ENCODE measurements at places on chromosomes 7 and 10.

DNA sequence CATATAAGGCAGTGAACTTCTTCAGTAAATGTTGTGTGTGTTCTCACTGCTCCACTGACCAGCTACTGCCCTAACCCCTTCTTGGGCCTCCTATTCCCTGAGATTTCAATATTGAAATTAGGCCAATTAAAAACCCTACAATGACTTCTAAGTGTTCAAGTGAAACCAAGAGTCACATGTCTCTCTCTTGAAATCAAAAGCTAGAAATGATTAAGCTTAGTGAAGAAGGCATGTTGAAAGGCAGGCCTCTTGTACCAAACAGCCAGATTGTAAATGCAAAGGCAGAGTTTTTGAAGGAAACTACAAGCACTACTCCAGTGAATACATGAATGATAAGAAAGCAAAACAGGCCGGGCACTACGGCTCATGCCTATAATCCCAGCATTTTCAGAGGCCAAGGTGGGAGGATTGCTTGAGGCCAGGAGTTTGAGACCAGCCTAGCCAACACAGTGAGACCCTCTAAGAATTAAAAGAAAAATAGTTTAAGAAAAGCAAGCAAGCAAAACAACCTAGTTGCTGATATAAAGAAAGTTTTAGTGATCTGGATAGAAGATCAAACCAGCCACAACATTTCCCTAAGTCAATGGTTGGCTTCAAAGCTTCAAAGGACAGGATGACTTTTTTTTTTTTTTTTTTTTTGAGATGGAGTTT, 22.3 kb downstream of the BRAF start:
- no peak for DNase-seq

- DNase-seq, result no peak
Measured at GRCh38 chr10:4902571-4903011, 60.6 kb upstream of the AKR1C1 start.

- DNase-seq, result no peak
Measured at GRCh38 chr10:125009661-125010161, 67.8 kb downstream of the ZRANB1 start.

DNA sequence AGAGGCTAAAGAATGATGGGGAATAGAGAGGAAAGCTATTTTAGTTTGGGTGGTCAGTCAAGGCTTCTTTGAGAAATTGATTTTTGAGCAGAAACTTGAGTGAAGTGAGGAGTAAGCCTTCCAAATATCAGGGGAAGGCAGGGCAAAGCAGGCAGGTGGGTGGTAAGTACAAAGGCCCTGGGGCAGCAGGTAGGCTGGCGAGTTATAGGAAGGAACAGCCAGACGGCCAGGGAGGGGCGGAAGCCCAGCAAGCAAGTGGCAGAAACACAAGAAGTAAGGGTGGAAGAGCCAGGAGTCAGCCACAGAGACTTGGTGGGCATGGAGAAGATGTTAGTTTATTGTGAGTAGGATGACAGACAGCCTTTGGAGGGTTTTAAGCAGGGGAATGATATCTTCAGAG, 34.9 kb downstream of the VWA2 start:
- DNase-seq, result no peak

- DNase-seq, result no peak
Measured at GRCh38 chr10:60189861-60190475, 199.7 kb downstream of the ANK3 start.

DNA sequence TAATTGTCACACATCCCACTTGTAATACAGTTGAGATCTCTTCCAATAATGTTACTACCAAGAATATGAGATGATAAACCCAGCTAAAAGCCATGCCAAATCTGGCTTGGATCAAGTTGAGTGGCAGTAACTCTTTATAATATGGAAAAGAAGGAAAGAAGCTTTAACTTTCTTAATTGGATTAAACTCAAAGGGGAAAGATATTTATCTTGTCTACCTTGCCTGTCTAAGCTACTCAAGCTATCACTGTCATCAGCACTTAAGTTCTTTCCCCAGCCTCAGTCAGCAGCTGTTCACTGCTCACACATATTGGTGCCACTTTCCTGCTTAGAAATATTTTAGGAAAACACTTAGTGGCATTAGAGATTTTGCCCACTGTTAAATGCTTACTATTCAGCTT, 350.7 kb downstream of the IPMK start:
- DNase-seq, result no peak

DNA sequence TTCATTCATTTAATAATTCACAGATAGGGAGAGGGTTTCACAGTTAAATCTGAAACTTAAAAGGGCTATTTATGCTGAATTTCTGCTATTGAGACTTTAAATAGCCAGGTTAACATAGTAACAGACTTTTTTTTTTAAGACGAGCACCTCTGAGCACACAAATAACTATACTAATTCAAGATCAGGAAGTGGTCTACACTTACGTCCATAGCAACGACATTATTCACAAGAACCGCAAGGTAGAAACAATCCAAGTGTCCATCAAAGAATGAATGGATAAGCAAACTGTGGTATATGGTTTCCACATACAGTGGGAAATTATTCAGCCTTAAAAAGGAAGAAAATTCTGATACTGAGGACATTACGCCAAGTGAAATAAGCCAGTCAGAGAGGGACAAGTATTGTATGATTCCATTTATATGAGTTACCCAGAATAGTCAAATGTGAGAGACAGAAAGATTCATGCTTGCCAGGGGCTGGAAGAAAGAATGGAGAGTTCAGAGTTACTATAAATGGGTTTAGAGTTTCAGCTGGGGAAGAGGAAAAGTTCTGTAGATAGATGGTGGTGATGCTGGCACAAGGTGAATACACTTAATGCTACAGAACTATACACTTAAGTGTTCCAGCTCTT, 140.3 kb upstream of the LAMB4 start:
- no peak for DNase-seq

GRCh38 chr7:17681965-17682364, 258.3 kb downstream of the SNX13 start:
- no peak for DNase-seq

DNA sequence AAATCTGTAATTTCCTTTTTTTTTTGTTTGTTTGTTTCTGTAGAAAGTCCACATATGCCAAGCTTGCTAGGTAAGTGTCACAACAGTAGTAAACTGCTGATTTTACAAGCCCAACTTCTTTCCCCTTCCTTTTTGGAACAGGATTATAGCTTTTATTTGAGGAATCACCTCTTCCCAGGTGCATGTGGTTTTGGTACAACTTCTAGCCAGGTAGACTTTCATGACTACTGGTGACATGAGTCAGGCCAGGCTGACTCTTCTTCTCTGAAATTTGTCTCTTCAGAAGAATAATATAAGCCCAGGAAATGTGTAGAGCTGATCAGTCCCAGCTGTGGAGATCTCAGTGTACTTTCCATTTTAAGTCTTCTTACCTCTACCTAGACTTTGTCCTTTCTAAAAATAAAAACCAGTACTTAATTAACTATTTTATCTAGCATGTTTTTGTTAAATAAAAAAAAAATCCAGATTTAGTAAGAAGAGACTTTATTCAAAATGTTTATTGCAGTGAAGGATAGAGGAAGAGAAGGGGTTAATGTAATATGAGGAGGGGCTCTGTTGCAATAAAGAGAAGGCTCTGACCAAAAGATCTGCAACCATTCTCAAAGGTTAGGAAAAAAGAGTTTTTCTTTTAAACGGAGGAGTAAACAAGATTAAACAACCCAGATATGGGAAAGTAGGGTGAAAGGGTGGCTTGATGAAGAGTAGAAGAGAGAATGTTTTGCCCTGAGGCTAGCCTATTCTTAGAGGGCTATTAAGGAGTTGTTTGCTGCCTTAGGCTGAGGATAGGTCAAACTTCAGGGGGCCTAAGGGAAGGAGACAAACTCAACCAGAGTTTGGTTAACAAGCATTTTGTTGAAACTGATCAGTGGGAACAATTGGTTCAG, 664.2 kb downstream of the SORCS1 start:
- no peak for DNase-seq

- DNase-seq, result no peak
Measured at GRCh38 chr7:26437003-26437532, 145.4 kb downstream of the SNX10 start.

DNA sequence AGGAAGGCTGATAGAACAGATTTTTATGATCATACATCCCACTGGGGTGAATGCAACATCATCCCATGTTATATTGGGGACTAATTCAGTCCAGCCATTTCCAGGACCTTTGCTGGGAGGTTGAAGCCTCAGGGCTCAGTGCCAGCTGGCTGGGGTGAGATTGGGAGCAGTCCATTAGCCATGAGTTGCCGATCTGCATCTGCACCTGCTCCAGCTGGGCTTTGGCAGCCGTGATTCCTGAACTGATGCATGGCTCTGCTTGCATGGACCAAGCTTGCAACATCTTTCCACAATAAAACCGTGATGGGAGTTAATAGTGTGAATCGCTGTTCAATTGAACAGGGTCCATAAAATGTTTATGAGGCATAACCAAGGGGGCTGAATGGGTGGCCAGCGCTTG, 346.9 kb downstream of the TYW1 start:
- DNase-seq, result no peak

GRCh38 chr10:123761038-123761428, 94.9 kb downstream of the GPR26 start:
- no peak for DNase-seq

DNA sequence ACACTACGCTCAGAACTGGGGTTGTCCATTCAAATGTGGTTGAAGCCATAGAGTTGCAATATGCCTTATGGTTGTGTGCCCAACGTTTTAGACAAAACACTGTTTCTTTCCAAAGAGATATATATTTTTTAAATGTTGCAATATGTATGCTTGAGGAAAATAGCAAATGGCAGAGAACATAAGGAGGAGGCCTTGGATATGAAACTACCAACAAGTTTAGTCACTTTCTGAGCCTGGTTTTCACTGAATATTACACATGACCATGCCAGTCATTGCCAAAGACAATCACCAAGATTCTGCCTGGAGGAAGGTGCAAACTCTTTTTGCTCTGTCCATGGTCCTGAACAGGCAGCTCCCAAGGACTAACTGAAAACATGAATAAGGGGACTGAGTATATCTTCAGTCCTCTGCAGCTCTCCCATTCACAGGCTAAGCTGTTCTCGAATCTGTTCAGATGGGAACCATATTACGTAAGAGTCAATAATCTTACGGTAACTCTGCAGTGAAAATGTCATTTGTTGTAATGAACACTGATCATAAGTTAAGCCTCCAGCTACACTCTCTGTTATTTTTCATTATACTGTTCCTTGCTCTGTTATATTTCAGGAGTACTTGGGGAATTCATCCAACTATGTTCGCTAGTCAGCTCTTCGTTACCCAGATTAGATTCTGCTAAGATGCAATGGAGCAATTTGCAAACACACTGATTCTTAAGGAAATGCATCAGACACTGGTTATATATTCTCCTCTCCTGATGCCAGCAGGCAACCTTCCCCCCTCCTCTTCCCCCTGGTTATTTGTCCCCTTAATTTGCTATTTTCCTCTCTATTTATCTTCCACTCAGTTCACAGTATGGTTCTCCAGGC, 90.7 kb upstream of the C1QL3 start:
- peak; percentile 56 for DNase-seq

GRCh38 chr10:615583-616152, 73.8 kb downstream of the DIP2C start:
- DNase-seq, result no peak

DNA sequence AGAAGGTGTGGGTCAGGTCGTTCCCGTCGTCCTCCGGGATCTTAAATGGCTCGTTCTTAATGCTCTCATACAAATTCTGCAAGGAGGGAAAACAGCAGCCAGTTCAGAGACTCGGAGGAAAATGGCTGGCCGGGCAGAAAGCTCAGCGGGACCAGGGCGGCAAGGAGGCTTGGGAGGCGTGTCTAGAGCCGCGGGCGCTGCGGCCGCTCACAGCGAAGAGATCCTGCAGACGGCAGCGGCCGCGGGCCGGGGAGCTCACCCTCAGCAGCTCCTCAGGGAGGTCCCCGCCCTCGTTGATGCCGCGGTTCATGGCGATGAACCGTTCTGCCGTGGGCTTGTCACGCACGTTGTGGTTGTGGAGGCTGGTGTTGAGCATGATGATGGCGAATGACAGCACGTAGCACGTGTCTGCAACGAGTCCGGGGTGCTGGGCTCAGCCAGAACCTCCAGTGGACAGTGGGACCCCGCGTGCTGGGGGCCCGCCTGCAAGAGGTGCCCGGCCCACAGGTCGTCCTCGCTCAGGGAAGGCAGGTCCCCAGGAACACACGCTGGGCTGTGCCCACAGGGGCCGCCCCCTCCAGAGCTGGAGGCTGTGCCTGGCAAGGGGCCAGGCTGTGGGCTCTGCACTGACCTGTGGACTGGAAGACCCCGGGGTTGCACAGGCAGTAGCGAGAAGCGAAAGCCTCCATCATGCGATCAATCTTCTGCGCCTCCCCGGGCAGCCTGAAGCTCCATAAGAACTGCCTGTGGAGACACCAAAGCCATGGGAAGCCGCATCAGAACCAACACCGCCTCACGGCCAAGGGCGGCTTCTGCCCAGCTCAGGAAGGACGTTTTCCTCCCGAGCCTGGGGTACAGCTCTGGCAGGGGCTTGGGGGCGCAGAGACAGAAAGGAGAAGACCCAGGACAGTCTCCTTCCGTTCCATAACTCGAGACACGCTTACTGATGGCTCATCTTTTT, 101.6 kb downstream of the CYTH3 start:
- no peak for DNase-seq

DNA sequence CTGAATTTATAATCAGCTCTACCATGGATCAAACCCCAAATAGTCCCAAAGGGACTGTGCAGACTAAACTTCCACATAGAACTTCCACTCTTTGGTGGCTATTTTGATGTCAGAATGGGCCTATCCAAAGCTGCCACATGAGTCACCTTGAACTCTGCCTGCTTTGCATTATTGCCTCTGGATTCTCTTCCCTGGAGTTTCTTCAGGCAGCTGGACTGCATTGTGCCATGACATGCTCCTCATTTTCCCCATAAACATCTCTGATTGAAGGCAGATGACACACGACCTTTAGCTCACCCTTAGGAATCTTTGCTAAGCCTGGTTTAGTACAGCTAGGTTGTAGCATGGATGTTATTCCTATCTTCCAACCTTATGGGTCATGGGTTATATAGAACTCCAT, 251.7 kb downstream of the FZD1 start:
- DNase-seq, result no peak

GRCh38 chr7:92694211-92694610, 104.0 kb upstream of the FAM133B start:
- DNase-seq, result no peak

DNA sequence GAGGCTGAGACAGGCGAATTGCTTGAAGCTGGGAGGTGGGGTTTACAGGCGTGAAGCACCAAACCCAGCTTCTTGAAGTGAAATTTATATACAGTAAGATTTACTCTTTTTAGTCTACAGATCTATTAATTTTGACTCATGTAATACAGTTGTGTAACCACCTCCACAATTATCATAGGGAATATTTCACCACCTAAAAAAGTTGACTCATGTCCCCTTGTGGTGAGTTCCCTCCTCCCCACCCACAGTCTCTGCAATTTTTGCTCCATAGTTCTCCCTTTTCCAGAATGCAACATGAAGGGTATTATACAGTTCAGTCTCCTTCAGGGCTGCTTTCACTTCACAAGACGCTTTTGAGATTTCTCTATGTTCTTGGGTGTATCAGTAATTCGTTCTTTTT, 156.8 kb downstream of the FAM107B start:
- no peak for DNase-seq

DNA sequence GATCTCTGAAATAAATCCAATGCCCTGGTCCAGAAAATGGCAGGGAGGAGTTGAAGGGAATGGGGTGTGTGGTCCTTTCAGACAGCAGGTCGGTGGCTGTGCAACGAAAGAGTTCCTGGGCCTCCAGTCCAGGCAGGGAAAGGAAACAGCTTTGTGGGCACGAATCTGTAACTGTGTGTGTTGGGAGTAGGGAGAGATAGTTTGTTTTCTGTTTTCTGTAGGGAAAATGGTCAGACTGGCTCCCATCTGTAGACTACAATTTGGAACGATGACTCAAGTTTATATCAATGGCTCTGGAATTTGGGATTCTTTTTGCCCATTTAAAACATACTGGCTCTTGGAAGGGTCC, 2.6 kb upstream of the HOXA9 start:
- no peak for DNase-seq

Measured in RPMI8226 (cell line).